ENCODE measurements at places on chromosomes 12 and 14. TPM values are rescaled to one million over a fixed set of nuclear protein-coding genes. Genes with fewer than 3 reads are reported as not detected.

TRIM9 gene
- 3.3 TPM for total RNA-seq

NR2C1 gene
- total RNA-seq, result 101 TPM

ZNF891 gene
- 2.2 TPM for total RNA-seq

PDZRN4 gene
- total RNA-seq, result 2.7 TPM

RPL10L gene
- total RNA-seq, result not detected

FRMD6 gene
- total RNA-seq, result 18.5 TPM

SLC22A17 gene
- total RNA-seq, result 5.5 TPM

SART3 gene
- total RNA-seq, result 36.4 TPM

BATF gene
- 9.3 TPM for total RNA-seq

TAS2R8 gene
- total RNA-seq, result not detected

ALX1 gene
- not detected for total RNA-seq

KCNMB4 gene
- 1.2 TPM for total RNA-seq

KRT3 gene
- total RNA-seq, result not detected

TAS2R30 gene
- 5.1 TPM for total RNA-seq

SCNN1A gene
- total RNA-seq, result 3.4 TPM

ITPK1 gene
- total RNA-seq, result 109 TPM

EIF2S3B gene
- 0.22 TPM for total RNA-seq

AGAP2 gene
- total RNA-seq, result 0.49 TPM

All from subcutaneous adipose tissue (tissue), 4 donors.